ENCODE measurements at places on chromosomes 3 and 15. TPM values are rescaled to one million over a fixed set of nuclear protein-coding genes. Genes with fewer than 3 reads are reported as not detected.
A peak's percentile ranks its signal among the peaks of the same experiment; 100 is the strongest.

- no peak for DNase-seq
Observed at GRCh38 chr3:139327861-139328260, 16.0 kb upstream of the MRPS22 start.

GRCh38 chr3:101642441-101642840, 34.5 kb downstream of the ZBTB11 start:
- no peak for DNase-seq

GRCh38 chr15:95284933-95285421, 1045.5 kb upstream of the NR2F2 start:
- DNase-seq = peak; percentile 74

- no peak for DNase-seq
Observed at GRCh38 chr15:68078365-68078764, 24.2 kb downstream of the PIAS1 start.

DNA sequence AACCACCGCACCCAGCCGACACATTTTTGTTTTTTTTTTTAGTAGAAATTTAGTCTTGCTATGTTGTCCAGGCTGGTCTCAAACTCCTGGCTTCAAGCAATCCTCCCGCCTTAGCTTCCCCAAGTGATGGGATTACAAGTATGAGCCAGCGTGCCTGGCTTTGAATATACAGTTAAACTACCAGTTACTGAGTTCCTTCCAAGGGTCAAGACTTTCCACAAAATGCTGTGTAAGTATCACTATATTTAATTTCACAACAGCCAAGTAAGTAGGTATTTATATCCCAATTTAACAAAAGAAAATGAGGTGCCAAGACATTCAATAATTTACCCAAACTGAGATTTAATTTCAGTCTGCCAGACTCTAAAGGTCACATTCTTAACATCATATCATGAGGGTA, 181.3 kb upstream of the TMC3 start:
- DNase-seq = no peak

- no peak for DNase-seq
Observed at GRCh38 chr3:135779590-135780235, 185.8 kb upstream of the PPP2R3A start.

- peak; percentile 78 for DNase-seq
Observed at GRCh38 chr3:110881069-110881468, 190.5 kb upstream of the NECTIN3 start.

- DNase-seq = no peak
Observed at GRCh38 chr3:17013050-17013449, 128.3 kb downstream of the PLCL2 start.

DNA sequence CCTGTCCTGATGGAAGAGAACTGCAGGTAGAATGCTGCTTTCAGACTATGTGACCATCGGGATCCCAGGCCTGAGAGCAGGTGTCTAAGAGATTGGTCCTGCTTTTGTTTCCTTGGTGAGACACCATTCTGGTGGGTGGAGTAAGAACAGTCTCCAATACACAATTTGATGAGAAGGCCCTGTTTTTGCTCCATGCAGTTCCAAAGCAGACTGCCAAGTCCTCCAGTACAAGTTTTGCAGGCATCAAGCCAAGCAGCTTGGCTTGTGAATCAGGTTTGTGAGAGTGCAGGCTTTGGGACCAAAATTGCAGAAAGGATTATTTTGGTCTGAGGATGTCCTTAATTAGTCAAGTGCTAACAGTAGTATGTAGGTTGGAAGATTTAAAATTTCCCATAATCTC, 381.6 kb downstream of the FOXP1 start:
- DNase-seq = no peak

- no peak for DNase-seq
Observed at GRCh38 chr3:4763604-4764247, 215.5 kb upstream of the BHLHE40 start.

GRCh38 chr3:158909870-158910269, 108.0 kb downstream of the MFSD1 start:
- no peak for DNase-seq

DNA sequence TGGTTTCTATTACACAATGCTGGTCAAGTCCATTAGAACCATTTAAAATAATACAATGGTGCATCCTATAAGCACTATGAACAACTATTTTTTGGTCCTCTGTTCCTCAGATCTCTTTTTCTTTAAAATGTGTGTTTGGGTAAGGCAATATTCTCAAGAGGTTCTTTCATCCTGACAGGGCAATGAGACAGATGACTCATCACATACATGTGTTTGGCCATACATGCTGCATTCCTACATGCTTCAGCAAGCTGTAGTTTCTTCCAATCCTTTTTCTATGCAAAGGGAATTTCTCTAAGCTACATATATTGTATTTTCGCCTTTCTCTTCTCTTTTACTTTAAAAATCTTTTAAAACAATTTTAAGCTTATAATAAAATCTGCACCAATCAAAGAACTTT, 52.7 kb downstream of the OTOL1 start:
- no peak for DNase-seq

DNA sequence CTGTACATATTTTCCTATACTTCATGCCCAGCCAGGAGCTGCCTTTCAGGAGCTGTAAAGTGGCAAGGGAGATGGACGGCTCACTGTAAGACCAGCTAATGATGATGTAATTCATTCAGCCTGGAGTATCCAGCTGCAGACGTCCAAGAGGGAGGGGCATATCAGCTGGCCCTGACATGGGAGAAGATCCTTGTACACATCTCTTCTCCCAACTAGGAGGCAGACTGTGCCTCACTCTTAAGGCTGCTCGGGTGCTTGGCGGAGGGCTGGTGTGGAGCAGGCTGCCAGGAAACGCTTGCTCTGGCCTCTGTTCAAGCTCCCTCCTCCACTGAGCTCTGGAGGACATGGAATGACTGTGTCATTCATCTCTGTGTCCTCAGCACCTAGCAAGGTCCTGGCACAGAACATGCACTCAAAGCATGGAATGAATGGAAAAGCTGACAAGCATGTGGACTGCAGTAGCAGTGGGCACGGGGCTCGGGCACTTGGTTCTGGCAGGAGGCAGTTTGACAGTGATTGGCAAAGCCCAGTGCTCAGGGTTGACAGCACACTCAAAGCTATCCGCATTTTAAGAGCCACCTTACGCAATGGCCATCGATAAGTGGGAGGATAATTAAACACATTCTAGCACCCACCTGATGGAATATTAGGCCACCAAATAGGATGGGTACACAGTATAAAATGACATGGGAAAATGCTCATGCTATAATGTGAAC, 72.4 kb downstream of the TBC1D2B start:
- DNase-seq = peak; percentile 64

DNA sequence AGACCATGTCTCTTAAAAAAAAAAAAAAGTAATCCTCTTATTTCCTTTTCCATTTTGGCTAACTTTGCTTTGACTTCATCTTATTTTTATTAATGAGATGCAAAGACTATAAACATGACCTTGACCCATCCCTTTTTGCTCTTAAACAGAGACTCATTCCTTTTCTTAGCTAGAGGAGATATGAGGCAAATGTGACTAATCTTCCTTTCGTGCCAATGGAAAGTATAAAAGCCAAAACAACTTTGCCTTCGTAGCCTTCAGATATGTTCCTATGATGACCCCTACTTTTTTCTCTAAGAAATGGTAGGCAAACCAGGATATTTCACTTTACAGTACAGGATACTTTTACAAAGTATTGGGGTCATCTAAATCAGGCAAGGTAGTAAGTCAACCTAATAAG, 36.9 kb upstream of the GOLGB1 start:
- no peak for DNase-seq

DNA sequence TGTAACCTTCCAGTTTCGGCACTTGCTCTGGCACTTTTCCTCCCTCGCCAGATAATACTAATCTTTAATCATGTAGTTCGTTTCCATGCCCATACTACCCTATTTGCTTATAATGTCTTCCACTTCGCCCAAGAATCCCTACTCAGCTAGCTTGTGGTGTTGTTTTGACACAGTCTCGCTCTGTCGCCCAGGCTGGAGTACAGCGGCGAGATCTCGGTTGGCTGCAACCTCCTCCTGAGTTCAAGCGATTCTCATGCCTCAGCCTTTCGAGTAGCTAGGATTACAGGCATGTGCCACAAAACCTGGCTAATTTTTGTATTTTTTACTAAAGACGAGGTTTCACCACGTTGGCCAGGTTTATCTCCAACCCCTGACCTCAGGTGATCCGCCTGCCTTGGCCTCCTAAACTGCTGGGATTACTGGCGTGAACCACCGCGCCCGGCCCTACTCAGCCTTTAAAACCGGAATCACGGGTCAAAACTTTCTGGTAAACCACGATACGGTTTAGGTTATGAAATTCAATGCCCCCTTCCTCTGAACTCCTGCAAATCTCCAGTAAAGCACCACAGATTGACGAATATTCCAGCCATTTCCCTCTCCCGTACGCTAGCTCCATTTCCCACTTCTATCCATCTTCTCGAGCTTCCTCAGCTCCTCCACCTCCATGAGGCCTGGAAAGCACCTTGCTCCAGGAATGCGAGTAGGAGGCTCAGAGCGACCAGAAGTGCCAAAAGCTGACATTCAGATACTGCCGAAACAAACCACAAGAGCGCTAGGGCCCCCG, 878 bp upstream of the RAD51 start:
- no peak for DNase-seq

DNA sequence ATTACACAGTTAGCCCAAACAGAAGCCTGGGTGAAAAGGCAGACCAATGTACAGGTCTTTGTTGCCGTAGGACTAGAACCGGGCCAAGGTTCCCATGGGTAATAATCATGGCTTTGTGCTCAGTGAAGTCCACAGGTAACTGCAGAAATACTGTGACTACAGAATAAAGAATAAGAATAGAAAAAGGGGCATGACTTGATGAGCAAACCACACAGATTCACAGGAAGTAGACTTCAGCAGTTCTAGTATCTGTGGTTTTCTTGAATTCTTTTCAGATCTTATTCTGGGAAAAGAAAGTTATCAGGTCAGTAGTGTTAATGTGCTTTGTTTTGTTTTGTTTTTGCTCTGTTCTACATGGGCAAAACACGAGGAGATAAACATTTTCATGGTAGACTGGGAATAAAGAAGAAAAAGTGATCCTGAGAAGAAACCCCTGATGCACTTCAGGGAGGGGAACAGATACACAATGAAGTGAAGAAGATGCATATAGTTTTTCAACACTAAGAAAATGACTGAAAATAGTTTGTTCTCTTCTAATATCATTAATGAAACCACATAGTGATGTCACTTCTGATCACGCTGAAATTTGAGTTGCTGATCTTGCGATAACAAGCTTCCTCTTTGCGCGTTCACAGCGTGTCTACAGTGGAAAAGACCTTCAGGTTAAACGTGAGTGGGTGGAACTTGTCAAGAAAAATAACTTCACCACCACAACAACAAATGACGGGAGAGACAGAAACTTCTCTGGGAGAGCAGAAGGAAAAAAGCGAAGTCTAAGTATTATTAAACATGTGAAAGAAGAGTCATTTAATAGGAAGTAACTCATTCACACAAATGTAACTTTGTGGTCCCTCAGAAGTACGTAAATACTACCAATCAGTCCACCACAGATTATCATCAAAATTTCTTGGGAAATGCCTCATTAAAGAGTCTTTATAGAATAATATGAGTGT, 315.8 kb upstream of the SATB1 start:
- no peak for DNase-seq

DNA sequence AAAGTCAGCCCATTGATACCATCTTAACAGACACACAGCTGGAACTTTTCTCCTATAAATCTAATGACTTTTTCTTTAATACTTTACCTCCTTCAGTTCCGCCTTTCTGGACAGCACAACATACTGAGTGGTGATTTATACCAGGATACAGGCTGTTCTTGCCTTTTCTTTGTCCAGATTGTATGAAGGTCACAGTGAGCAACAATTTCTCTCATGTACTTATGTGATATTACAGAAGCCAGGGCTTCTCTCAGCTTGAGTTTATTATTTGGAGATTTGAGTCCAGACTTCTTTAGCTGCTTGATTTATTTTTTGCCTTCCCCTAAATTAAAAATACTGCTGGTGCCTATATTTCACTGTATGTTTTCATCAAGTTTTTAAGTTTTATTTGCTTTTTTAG, 976.0 kb downstream of the ROBO2 start:
- no peak for DNase-seq

DNA sequence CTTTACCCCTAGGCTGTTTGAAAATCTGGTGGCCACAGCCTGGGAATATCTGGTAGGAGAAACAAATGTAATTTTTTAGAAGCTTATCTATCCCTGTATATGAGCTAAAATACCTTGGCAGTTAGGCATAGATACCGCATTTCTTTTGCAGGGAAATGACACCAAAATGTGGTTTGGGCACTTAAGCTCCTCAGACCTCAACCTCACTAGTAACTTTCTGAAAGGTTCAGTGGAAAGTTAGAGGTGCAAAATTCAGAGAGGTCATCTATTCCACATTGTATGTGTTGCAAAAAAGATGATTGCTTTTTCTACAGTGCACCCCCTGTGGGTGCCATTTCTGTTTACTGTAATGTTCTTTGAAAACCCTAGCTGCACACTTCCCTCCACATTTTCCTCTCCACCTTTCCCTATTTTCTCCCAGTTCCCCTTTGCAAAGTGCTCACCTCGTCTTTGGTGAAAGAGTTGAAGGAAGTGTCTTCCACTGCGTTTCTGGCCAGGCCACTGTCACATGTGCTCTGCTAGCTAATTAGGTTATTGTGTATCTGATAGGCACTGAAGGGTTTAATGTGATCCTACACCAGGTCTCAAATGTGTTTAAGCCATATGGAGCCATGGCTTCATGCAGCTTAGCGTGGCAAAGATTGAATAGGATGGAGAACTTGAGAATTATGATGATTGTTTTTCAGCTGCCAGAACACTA, 1.3 kb downstream of the SACM1L start:
- no peak for DNase-seq

DNA sequence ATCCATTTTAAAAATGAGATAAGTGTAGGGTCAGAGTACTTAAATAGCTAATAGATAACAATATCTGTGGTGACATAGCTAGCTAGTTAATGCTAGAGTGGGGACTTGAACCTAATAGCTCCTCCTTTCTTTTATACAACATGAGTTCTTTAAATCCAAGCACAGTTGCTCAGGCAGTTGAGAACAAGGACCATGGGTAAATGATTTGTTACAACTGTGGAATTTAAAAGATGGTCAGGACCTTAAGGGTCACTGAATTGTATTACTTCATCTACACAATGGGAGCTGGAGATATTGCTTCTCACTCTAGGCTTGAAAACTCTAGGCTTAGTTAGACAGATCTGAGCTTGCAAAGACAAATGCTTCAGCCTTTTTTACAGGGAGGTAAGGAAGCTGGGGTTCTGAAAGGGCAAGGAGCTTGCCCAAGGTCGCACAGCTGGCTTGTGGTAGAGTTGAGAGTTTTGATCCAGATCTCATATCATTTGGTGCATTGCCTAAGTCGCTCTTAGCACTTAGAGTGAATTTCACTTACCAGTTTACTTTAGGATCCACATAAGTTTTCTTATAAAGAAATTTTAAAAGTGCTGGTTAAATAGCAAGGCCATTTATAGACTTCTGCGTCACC, 90.2 kb downstream of the EDEM1 start:
- no peak for DNase-seq

GRCh38 chr3:119769394-119770149, 12.3 kb upstream of the NR1I2 start:
- no peak for DNase-seq

The RRP9 gene
- total RNA-seq = 25.7 TPM

The GOLGA8R gene
- not detected for total RNA-seq

The OR5AC2 gene
- not detected for total RNA-seq

The PRSS50 gene
- not detected for total RNA-seq

The PPP1R14D gene
- not detected for total RNA-seq

The ECE2 gene
- not detected for total RNA-seq

Data from H4 (cell line).